NK-92 treated with Interleukin-12 subunit alpha and Interleukin-12 subunit beta, amount 100 ng/mL, for 24 hours (cell line): ENCODE measurements at places on chromosomes 1 and 21.

DNA sequence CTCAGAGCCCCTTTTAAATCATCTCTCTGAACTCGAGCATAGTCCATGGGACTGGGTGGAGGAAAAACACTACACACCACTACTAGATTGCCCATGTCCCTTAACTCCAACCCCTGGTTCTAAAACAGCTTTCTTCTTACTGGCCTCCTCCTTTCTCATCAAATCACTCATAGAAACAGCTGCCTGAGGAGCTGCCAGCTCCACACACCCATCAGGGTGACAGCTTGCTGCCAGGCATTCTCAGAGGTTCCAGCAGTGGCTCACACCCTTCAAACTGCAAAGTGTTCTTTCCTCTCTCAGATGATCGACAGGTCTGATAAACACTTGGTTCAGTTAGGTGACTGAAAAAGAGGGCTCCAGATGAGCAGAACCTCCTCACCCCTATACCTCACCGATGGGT, 543.0 kb upstream of the PLXNA2 start:
- DNase-seq, result no peak

GRCh38 chr1:147292631-147293251, 50.3 kb downstream of the CHD1L start:
- DNase-seq, result no peak

GRCh38 chr1:81519987-81520386, 280.7 kb upstream of the ADGRL2 start:
- no peak for DNase-seq

DNA sequence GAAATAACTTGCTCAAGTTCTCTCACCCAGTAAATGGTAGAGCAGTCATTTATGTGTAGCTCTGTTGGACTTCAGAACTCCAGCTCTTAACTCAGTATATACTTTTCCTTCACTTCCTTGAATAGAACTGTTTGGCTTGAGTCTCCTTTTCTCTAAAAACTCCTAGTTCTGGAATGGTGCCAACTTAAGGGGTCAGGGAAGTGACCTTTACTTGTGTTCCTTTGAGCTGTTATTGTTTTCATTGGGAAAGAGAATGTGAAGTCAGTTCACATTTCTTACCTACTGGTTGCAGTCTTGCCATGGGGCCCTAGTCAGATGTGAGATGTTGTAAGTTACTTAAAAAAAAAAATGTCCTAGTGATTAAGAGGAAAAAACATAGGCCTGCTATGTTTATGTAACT, 77.0 kb upstream of the MACF1 start:
- no peak for DNase-seq

DNA sequence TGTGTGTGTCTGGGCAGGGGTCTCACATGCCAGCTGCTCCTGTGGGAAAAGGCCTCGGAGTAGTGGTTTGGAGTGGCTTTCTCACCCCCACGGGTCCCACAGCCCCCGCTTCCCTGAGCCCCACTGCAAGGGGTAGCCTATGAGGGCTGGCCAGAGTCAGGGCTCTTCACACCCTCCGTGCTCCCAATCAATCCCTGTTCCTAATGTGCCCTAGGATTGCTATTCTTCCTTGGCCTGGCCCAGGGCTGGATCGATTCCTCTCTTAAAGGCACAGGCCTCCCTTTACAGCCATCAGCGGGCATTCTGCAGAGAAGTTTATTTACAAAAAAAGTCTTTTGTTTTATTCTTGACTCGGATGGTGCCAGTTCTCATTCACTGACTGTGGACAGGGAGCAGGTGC, 19.3 kb upstream of the ACTL8 start:
- no peak for DNase-seq

DNA sequence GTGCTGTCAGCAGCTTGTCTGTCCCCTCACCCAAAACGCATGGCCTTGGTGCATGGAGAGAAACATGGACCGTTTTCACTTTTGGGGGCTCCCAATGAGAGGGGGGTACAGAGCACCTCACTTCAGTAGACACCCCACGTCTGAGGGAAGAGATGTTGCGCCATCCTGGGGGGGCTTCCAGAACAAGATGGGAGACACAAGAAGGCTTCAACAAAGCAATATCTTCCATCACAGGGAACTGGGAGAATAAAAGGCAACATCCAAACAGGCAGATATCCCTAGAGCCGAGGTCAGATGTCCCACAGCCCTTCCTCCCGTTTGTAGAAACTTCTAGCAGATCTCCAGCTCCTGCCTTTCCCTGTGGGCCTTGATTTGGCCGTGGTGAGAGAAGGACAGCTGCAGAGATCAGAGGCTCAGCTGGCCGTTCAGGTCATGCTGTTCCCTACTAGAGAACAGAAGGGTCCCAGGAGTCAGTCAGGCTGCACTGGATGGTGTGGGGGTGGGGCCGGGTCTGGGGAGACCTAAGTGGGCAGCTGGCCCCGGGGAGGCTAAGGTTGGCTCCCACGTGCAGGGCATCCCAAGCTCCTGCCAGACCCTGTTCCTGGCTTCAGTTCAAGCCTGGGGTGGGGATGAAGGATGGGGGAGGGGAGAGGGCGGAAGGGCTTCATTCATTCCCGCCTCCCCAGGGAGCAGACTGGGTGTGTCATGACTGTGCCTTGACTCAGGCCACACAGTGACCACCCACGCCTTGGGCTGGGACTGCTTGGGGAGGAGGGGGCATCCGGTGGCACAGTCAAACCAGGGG, 4.4 kb downstream of the PLOD1 start:
- no peak for DNase-seq

- DNase-seq, result no peak
Measured at GRCh38 chr1:155962599-155963211, 15.6 kb downstream of the ARHGEF2 start.

DNA sequence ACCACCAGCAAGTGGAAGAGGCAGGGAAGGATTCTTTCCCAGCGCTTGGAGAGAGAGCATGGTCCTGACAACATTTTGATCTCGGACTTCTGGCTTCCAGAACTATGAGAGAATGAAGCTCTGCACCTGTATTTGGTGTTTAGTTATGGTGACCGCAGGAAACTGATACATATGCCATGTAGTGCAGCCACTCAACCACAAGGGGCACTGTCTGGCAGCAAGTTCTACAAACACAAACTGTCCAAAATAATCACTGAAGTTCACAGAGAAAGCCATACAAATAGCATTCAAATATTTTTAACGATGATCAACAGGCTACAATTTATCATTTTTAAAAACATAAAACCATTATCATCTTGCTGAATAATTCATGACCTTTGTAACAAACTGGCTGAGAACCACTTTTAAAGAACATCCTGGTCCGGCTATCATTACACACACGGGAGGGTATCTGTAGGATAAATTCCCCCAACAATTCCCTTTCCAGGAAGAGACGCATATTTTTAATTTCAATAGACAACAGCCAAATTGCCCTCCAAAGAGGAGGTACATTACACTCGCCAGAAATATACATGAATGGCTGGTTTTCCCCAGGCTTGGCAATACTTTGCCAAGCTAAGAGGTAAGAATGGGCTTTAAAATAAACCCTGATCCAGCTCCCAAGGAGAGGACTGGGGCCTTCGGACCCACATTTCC, 9.2 kb upstream of the CBR3 start:
- DNase-seq, result peak; percentile 5

- no peak for DNase-seq
Measured at GRCh38 chr1:73943270-73943669, 254.7 kb downstream of the LRRIQ3 start.
